ENCODE measurements at places on chromosomes 7 and 10.

DNA sequence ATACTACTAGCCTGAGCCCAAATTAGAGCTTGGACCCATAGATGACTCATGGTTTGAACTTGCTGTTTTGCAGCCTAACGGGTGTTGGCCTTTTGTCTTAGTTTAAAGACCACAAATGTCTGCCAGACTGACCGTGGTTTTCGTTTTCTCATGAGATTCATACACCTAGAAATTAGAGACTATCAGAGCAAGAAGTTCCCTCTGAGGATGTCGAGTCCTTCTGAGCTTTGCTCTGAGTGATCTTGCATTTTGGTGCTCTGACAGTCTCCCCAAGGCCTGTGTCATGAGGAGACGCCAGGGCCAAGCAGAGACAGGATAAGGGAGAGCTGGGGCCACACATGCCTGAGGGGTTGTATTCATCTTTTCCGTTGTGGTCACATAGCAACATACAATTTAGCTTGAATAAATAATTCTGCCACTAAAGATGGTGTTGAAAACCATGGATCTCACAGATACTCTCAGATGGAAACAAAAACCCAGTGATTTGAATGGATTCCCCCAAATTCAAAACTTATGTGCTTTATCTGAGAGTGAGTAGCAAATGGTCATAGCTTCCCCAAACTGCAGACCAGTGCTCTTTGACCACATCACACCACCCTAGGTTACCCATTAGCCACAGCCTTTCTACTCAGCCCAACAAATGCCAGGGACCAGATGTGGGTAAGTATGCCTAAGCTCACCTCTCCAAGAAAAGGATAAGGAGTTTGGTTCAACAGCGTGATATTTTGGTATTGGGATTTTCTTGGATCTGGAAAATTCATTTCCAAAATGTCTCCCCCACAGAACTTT lies 762.0 kb upstream of the IGFBP3 start:
- no peak for DNase-seq

DNA sequence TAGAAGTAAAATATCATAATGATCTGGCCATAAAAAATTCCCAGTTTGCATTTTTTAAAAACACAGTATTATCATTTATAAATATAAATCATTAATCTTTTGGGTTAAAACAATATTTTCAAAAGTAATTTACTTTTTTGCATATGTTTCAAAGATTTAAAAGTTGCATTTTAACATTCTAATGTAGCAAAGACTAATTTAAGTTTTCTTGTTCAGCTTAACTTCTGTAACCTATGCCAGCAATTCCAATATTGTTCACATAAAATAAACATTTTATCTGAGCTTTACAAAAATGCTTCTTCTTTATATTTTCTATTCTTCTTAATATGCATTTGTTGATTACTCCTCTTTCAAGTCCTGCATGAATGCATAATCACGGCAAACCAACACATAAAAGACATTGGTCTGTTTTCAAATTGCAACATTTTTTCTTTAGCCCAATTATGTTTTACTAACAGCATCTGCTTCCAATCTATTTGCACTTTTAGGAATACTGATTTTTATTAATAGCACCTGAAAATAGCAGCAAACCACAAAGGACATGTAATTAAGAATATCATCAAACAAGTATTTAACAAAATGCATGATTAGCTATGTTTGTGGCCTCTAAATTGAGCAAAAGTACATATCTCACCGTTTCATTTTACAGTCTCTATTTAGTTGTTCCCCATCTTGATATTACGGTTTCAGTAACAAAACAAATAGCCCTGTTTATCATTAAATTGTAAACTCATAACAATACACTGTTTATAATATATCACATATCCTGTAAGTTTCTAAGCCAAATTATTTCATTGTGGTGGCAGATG lies 286.9 kb upstream of the NFE2L3 start:
- DNase-seq, result no peak

DNA sequence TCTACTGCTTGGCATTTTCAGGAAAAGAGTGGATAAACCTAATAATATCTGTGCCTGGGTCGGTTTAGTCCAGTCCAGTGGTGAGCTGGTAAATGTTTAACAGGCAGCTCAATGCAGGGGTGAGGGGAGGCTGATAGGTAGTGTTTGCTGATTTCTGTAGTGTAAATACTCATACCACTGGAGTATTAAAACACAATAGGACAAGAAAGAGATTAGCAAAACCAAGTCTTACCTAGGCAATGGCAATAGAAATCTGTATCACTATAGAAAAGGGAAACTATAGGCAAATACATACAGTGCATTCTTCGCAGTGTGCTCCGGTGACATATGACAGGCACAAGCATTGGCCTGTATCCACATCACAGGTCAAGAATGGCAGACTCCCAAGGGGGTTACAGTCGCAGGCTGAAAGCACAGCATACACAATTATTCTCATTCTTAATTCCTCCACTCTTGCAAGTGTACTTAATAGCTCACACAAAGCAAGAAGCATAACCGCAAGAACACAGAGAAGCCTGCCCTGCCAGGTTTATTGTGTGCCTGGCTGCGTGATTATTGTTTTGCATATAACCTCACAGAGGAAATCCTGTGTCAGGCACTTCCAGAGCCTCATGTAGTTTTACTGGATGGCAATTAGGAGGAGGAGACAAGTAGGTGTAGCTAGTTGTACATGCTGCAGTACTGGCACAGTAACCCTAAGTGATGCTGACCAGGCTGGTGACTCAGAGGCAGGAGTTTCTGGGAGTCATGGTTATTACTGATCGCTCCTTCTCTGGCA lies 35.0 kb downstream of the LAMB4 start:
- DNase-seq, result no peak

GRCh38 chr10:132698761-132699391 lies 87.1 kb downstream of the NKX6-2 start:
- peak; percentile 80 for DNase-seq

DNA sequence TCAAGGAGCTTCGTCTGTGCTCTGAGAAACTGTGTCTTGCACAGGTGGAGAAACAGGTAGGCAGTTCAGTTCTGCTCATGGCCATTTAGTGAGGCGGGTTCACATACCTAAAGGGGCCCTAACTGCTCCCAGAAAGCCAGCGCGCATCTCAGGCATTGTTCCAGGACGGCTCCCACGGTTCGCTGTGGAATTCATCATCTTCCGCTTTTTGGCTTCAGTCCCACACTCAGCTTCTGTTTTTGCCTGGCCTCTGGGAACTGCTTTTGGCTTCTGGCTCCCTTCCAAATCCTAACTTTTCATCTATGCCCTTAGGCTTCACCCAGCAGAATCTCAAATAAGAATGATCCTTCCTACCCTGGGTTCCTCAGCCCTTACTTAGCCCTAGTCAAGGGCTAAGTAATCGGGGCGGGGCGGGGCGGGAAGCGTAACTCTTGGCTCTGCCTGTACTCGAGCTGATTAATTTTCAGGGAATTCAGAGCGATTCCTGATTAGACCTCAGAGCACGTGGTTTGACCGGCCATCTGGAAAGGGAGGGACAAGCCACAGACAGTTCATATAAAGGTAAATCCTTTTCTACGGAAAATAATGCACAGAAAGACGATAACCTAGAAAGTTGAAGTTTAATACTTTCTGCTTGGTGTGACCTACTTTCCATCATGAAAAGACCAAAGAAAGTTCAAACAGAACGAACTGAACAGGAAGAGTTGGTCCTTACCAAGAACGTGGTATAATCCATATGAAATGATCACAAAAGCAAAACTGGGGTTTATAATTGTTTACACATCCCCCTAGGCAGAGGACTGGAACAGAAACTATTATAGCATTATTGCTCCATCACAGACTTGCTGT lies 105.7 kb downstream of the ST8SIA6 start:
- peak; percentile 86 for DNase-seq

Data from lower leg skin (tissue), 4 donors.